Stromal cell of bone marrow (primary cell): ENCODE measurements at places on chromosomes 2 and 18.

DNA sequence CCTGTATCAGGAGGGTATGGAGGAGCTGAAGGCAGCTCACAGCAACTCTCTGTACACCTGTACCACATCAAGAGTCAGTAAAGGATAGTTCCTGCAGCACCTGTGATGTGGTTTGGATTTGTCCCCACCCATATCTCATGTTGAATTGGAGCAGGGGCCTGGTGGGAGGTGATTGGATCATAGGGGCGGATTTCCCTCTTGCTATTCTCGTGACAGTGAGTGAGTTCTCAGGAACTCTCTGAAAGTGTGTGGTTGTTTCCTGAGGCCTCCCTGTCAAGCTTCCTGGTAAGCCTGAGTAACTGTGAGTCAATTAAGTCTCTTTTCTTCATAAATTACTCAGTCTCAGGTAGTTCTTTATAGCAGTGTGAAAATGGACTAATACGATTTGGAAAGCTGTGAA, 28.9 kb downstream of the OSBPL1A start:
- DNase-seq, result no peak

DNA sequence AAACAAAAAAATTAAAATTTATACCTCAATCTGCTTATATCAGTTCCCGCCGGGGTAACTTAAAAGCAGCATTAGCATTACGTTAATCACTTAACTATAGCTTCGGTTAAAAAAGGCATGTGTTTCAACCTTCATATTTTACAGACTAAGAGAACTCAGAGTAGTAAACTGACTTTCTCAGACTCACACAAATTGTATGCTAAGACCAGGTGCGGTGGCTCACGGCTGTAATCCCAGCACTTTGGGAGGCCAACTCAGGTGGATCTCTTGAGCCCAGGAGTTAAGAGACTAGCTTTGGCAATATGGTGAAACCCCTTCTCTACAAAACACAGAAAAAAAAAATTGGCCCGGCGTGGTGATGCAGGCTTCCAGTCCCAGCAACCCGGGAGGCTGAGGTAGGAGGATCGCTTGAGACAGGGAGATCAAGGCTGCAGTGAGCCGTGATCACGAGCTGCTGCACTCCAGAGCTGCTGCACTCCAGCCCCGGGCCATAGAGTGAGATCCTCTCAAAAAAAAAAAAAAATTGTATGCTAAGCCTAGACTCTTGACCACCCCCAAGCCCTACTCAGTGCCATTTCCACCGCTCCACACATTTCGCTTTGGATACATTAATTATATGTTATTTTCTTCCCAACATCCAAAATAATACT, 2.4 kb downstream of the HNRNPLL start:
- DNase-seq, result no peak

- peak; percentile 73 for DNase-seq
These were observed 78.2 kb downstream of the TCF4 start for GRCh38 chr18:55509631-55510324.

DNA sequence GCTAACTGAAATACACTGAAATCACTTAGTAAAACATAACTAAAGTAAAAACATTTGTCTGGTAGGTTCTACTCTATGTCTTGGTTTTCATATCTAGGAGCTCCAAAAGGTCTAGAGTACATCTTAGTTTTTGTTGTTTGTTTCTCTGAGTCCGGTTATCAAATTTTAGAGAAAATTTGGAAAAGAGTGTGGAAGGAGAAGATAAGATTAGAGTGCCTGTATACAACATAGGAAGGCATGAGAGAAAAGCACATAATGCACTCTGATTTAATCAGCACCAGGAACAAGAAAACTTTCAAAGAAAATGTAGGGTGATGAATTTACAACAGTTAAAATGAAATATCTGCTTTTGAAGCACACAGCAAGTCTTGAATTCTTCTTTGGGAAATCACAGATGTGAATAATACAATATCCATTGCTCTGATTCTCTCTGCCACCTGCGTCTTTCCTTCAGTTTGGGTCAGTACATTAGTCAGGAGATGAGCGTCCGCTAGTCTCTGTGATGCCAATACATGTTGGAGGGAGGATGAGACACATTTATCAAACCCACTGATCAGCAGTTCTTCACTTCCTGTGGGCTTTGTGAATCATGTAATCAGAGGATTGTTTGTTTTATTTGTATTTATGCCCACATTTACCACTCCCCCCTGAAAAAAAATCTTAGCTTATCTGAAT, 477.8 kb upstream of the GCFC2 start:
- no peak for DNase-seq

GRCh38 chr2:42249887-42250286, 80.7 kb downstream of the EML4 start:
- no peak for DNase-seq

DNA sequence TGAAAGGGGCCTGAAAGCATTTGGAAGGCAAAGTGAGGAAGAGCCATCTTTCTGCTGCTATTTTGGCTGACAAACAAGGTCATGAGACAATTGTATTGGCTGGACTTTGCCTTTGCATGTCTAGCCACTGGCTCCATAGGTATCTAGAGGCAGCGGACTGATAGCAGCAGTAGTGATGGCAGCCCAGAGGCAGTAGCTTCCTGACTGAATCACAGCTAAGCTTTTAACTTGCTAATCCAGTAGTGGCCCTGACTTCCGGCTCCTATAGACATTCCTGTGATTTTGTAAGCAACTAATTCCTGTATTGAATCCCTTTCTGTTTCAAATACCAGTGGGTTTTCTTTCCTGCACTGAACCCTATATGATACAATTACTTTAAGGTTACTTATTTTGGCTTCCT, 69.8 kb upstream of the PDE1A start:
- DNase-seq, result no peak

DNA sequence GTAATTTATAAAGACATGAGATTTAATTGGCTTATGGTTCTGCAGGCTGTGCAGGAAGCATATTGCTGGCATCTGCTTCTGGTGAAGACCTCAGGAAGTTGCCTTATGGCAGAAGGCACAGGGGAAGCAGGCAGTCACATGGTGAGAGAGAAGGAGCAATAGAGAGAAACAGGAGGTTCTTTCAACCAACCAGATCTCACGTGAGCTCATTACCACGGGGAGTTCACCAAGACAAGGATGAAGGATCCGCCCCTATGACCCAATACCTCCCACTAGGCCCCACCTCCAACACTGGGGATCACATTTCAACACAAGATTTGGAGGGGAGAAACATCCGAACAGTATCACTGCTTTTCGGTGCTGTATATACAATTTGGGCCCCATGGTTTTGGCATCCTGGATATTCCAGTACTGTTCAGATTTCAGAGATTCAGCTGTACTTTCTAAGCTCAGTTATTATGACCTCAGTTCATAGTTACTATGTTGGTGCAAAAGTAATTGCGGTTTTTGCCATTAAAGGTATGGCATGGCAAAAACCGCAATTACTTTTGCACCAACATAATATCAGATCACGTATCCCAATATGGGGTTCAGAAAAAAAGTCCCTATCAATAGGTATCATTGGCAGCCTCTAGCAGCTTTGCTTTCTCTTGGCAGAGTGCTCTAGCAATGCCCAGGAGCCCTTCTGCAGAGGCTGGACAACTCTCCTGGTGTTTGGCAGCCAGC, 189.6 kb upstream of the SIX3 start:
- no peak for DNase-seq

DNA sequence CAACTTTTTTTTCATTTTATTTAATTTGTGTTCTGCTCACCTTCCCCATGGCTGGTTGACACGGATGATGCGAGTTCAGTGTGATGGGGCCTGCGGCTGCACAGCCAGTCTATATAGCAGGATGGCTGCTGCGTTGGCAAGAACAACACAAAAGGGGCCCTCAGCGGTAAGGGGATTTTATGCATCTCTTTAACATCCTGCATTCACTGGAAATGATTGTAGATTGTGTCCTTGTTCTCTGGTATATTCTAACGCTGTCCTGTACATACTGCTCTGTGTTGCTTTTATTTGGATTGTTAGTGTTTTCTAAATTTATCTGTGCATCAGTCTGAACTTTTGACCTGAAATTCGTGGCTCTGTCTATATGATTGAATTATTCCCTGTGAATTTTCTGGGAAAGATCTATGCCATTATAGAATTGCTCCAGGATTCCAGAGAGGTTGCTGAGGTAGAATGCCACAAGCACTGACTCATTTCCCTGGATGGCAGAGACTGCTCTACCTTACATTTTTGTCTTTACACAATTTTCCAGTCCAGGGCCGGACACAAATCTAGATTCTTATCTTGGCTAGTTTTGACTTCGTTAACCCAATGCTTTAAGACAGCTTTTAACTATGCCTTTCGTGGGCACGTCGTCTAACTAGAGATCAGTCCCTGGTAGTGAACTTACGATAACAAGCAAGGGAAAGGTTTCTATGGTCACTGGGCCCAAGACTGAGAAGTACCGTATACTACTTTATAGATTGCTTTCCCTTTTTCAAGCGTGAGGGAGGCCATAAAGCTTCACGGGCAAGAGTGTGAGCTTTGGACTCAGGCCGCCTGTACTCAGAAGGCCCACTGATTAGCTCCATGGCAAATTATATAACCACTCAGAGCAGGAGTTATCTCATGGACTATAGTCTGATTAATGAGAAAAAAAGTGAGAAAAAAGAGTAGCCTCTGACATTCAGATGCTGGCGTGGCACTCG, at the start of gene CRYGC:
Gene CRYGC, minus strand, starts transcription at position 85 of the 968 bp plus-strand sequence. Its CDS starts 36 bp downstream, at position 49.
- no peak for DNase-seq
